ENCODE measurements at places on chromosomes 3 and 15.

DNA sequence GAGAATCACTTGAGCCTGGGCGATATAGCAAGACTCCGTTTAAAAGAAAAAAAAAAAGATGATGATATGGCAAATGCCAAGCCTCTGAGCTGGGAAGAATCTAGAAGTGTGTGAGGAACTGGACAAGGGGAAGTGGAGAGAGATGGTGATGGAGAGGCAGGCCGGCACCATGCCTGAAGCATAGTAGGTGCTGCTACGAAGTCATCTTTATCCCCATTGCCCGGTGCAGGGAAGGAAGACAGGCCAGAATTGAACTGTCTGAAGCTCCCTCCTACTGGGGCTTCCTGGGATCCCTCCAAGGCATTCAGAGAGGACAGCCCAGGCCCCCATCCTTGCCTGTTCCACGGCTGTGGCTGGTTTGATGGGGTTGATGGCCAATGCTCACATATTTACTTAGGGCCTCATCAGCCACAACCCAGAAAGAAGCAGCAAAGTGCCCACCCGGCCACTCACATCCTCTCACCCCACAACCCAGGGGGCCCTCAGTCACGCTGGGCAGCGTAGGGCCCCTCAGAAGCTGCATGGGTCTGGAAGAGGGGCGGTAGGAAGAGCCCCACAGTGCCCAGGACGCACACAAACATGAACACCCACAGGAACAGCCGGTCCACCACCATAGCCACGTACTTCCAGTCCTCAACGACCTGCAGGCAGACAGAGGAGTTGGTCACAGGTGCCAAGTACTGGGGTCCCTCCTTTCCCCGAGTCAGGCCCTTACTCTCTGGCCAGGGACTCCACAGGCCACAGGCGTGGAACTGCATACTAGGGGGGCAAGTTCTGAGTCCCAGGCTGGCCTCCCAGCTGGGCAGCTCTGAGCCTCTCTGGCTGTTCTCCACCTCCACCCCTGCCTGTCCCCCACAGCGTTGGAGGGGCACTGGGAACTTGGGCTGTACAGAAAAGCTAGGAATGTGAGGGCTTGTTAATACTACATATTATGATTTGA is 4.1 kb upstream of the CHRNA3 start:
- DNase-seq: no peak

DNA sequence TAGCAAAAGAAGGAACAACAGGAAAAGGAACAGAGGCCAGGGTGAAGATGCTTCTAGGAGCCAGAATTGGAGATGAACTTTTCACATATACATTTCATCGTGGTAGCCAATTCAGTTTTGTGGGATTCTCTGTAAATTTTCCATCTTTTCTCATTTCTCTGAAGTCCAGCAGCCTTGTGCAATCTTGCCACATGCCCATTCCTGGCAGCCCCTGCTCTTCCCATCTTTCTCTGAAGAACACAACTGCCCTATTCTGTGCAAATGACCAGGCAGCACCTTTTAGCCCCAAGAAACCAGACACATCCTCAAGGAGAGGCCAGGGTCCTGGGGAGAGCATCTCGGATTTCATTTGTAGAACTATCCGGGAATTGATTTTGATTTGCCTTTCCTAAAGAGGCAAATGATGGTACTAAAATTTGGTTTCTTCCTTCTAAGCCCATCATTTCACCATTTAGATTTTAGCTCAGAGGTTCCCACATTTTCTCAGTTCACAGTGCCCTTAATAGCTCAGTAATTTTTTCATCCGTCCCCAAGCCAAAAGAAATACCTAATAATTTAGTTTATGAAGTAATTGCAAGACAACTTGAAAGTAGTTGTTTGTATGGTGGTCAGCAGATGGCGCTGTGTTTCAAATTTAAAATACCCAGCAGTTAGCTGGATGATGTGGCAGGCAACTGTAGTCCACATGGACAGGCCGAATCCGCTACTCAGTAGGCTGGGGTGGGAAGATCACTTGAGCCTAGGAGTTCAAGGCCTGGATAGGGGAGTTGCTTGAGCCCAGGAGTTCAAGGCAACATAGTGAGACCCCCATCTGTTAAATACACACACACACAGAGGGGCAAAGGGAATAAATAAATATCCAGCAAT is 61.3 kb upstream of the ACKR4 start:
- peak; percentile 16 for DNase-seq

GRCh38 chr3:72336821-72337479 is 511.3 kb downstream of the SHQ1 start:
- peak; percentile 84 for DNase-seq

DNA sequence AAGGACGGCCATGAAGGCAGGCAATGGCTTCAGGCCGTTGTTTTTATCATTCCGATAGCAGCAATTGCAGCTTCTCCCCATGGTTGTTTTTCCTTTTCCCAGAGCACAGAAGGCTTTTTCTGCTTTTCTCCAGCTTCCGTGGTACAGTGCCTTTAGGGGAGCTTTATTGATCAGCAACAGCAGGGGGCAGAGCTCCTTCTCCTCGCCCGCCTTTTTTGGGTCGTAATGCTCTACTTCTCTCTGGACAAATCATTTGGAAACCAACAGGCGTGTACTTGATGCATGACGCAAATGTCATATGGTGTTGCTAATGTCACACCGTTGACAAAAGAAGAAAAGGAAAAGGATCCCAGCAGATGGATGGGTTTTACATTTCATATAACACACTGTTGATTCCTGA is 79.7 kb upstream of the SNRK start:
- DNase-seq: no peak

- peak; percentile 52 for DNase-seq
Observed at GRCh38 chr15:57609805-57610529, 18.3 kb downstream of the MYZAP start.

DNA sequence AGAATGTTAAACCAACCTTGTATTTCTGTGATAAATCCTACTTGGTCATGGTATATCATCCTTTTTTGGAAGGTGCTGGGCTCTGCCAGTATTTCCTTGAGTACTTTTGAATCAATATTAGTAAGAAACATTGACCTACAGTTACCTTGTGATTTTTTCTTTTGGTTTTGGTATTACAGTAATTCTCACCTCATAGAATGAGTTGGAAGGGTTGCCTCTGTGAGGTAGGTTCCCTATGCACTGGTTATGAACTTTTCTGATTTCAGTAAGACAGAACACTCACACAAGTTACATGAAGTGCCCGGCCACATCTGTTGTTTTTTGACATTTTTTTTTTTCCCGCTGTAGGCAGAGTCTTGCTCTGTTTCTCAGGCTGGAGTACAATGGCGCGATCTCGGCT is 20.0 kb downstream of the PCCB start:
- DNase-seq: no peak

- DNase-seq: no peak
Observed at GRCh38 chr15:31472636-31473384, 146.2 kb downstream of the KLF13 start.

- no peak for DNase-seq
Observed at GRCh38 chr3:42556089-42556632, 25.6 kb downstream of the SEC22C start.

DNA sequence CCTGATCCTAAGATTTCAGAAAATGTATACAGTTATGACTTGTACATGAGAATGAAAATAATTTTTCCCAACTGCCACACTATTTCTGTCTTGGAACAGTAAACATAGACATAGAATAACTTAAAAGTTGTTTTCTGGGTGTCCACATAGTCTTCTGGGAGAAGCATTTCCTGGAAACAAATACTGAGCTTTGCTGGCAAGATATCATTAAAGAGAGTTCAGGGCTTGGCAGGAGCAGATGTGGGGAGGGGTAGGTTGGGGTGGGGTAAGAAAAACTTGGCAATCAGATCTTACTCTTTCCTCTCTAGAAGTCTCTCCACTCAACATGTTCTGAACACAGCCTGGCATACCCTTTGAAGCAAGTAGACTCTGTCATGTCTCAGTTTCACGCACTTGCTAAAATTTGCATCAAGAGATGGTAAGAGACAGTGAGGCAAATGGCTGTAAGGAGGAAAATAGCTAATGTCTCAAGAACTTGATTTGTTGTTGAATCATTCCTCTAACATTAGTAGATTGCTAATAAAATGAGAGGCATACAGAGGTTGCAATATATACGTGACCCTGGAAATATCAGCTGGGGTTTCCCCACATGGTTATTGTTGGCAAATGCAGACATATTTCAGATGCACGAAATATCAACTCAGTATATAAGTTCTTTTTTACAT is 27.3 kb upstream of the ABI3BP start:
- DNase-seq: no peak

DNA sequence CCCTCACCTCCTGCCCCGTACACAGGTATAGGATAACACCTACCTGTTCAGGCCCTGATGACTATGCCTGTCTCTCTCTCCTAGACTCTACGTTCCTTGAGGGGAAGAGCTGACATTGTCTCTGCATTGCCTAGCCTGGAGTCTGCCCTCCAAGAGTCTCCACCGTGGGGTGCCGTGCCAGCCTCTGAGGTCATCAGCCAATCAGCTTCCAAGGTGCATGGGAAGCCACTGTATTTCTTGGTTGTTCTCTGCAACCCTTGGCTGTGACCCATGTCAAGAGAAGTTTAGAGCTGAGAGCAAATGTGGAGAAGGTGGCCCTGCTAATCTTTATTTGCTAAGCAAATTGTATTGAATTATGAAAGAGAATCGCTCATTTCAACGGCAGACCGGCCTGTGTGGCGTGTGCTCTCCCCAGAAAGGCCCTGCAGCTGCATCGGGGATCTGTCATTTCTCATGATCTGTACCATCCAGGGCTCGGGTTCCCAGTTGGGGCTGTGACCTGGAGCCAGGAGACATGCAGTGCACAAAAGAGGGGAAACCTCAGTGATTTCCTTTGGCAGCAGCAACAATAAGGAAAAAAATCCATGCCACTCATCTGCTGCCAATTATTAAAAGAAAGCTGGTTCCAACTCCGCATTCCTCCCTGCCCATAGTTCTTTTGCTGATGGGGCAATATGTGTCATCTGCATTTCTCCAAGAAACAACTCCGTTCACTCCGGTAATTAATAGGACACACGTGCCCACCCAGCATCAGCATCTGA is 182.2 kb downstream of the MEGF11 start:
- DNase-seq: no peak
